GM12864 (cell line): ENCODE measurements at places on chromosomes 3 and 15.

DNA sequence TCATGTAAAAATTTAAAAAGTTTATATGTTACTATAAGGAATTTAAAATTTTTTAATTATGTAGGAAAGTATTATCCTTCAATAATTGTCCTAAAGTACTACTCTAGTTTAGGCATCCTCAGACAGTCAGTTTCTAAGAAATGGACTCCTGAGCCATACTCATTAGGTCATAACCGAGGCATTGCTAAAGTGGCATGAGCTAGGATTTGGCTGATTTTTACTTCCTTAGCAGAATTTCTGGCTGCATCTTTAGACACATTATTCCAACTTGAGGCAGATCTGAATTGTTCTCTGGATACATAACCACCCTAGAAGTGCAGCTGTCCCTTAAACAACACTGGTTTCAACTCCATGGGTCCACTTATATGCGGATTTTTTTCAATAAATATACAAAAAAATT lies 38.3 kb downstream of the IFT57 start:
- no peak for DNase-seq

- no peak for DNase-seq
Observed at GRCh38 chr3:121430664-121431215, 115.0 kb downstream of the POLQ start.

DNA sequence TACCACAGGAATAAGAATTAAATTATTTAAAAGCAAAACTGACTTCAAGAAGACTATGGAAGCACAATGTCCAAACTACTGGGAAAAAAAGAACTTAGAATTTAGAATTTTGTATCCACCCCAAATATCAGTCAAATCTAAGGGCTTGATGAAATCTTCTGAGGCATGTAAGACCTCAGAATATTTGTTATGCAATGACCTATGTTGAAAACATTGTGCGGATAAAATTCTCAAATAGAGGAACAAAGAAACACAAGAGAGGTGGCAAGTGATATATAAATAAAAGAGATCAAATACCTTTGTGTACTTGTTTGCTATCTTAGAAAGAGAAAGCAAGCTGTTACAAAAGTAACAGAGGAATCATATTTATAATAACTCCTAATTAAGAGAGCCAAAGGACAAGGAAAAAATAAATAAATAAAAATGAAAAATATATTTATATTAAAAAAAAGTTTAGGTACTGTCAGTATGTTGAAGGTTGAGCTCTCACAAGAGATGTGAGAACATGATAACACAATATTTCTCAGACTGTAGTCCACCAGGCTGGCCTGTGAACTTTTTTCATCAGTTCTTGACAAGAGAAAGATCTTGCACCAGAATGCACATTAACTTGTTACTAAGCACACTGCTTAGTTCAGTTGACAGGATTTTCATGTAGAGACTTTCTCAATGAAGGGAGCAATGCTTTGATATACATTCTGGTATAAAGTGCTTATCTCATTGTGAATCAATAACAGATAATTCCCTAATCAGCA lies 50.0 kb downstream of the CPA3 start:
- no peak for DNase-seq

GRCh38 chr15:78422571-78423340 lies 15.3 kb upstream of the IREB2 start:
- DNase-seq = no peak

GRCh38 chr3:62970648-62971047 lies 95.4 kb upstream of the CADPS start:
- DNase-seq = no peak

- DNase-seq = no peak
Observed at GRCh38 chr3:14147617-14148016, 22.8 kb downstream of the TMEM43 start.

- DNase-seq = no peak
Observed at GRCh38 chr3:45011756-45012508, 14.2 kb upstream of the CLEC3B start.

DNA sequence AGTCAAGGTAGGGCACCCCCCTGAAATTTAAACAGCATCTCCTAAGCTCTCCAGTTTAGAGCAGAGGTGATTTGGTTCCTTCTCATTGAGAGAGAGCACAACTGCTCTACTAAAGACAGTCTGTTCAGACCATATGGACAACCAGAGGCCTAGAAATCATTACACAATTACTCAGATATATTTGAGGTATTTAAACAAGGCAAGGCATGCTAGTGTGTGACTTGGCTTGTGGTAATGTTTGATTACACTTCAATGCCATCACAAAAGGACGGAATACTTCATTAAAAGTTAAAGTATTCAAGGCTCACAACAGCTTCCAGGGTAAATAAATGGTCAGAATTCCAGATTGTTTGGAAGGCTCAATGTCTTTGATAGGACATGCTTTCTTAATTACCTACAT lies 110.2 kb downstream of the LRTM1 start:
- no peak for DNase-seq

- peak; percentile 27 for DNase-seq
Observed at GRCh38 chr15:45048794-45049631, 26.0 kb downstream of the SORD start.

GRCh38 chr15:62975515-62975914 lies 67.0 kb upstream of the TPM1 start:
- DNase-seq = no peak

DNA sequence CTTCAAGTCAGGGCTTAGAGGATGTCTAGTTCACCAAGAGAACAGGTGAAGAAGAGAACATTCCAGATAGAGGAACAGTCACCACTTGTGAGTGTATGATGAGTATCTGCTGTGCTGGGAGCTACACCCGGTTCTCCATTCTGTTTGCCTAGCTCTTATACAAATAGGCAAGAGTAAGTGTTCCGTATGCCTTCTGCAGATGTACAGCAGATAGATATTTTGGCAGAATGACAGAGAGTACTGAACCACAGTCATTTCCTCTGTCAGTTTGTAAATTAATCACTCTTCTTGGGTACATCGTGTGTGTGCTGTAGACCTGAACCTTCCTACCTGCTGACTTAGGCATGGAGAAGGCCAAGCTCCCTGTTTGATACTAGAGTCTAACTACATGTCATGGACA lies 108.3 kb upstream of the CTDSPL start:
- DNase-seq = no peak

DNA sequence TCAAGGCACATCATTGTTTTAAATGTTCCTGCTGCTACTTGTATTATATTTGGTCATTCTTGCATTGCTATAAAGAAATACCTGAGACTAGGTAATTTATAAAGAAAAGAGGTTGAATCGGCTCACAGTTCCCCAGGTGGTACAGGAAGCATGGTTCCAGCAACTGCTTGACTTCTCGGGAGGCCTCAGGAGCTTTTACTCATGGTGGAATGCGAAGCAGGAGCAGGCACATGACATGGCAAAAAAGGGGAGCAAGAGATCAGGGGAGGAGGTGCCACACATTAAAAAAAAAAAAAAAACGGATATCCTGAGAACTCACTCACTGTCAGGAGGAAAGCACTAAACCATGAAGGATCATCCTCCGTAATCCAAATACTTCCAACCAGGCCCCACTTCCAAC lies 286.9 kb upstream of the PLSCR5 start:
- DNase-seq = no peak

GRCh38 chr3:69907554-69907953 lies 92.0 kb upstream of the SAMMSON start:
- DNase-seq = no peak

DNA sequence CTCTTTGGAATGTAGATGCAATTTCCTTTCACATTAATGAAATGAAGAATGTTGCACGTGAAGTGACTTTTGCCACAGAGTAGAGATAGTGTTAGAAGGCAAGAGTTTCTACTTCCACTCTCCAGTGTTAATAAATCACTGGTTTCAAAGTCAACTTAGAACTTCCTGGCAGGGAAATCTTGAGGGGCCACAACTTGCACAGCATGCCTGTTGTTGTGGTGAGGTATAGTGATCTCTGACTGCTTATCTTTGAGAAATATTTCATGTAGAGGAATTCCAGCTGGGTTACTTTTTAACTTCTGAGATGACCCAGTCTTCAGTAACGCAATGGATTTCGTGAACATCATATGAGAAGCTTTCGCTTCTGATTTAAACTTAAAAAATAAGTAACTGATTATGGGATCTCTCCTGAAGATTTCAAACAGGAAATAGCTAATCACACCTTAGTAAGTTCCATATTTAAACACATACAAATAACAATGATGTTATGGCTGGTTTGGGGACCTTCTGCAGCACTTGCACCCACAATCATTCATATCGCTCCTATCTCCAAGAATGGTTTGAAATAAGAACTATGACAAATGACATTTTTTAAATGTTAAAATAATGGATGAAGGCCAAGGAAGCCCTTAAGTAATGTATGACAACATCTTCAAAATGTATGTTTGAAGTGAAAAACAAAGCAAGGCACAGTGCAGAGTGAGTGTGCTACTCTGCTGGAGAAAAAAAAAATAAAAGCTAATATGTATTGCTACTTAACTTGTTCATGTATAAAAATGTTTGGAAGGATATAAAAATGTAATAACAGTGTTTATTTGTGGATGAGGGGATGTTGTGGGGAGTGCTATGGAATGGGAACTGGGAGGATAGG lies 726.5 kb upstream of the NECTIN3 start:
- no peak for DNase-seq

GRCh38 chr3:51621091-51621892 lies 49.8 kb upstream of the TEX264 start:
- no peak for DNase-seq

GRCh38 chr3:46236294-46237054 lies 5.8 kb upstream of the CCR3 start:
- no peak for DNase-seq

DNA sequence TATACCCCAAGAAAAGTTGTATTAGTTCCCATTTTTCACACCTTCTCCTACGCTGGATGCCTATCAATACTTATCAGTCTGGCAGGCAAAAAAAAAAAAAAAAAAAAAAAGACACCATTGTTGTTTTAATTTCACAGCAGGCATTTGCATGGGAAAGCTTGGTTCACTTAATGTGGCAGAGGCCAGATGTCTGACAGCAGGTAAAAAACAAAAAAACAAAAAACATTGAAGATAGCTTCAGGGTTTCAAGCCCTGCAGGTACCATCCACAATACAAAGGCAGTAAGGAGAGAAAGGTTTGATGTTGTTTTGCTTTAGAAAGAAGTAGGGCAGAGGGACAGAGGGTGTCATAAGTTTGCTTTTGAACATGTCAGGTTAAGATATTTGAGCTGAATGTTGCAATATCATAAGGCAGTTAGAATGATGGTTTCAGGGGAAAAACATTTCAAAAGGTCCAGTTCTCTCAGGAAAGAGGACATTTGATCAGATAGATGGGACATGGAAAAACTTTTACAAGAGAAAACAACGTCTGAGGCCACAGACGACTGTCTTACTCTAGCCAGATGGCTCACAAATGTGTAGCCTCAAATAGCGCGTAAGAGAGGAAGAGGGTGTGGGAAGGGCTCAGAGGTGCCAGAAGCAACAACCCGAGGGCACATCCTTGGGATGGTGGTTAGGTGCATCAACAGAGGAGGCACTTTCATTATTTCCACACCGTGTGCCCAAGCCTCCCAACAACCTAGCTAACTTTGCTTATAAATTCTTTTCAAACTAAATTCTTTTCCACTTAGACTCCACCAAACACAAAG lies 25.7 kb downstream of the PCOLCE2 start:
- no peak for DNase-seq
